ENCODE measurements at places on chromosomes 3 and 15. TPM values are rescaled to one million over a fixed set of nuclear protein-coding genes. Genes with fewer than 3 reads are reported as not detected.

- DNase-seq = no peak
- H3K4me1 ChIP-seq = no peaks in the 10 kb centered on the region
- H3K27ac ChIP-seq = no peak overlapping the region
- no peaks in the 10 kb centered on the region for H3K36me3 ChIP-seq
Observed at GRCh38 chr3:87498358-87499080, 222.1 kb upstream of the POU1F1 start.

DNA sequence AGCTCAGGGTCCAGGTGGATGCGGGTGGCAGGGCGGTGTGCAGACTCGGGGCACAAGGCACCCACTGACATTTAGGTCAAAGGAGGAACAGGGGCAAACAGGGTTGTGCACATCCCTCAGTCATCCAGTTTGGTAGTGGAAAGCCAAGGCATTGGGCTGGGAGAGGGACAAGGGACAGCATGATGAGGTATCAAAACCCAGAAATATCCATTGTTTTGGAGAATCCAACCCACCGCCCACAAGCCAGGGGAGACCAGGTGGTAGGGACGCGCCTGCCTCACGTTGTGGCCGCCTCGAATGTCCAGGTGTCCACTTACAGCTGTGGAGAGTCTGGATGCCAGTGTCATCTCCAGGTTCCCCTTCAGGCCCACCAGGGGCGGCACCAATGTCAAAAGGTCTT lies 33.3 kb downstream of the SLC41A3 start:
- H3K4me1 ChIP-seq = no peaks in the 10 kb centered on the region
- no peaks in the 10 kb centered on the region for H3K27me3 ChIP-seq
- no peaks in the 10 kb centered on the region for H3K36me3 ChIP-seq
- H3K4me3 ChIP-seq = no peak overlapping the region
- DNase-seq = no peak
- H3K27ac ChIP-seq = no peak overlapping the region

- DNase-seq = no peak
- peaks cover 15% of the 10 kb centered on the region for H3K4me1 ChIP-seq
- no peaks in the 10 kb centered on the region for H3K27me3 ChIP-seq
- H3K4me3 ChIP-seq = peak overlapping the region; percentile 56
- H3K27ac ChIP-seq = peak overlapping the region; percentile 60
- no peaks in the 10 kb centered on the region for H3K36me3 ChIP-seq
Observed at GRCh38 chr3:149638228-149639092, 19.4 kb downstream of the WWTR1 start.

- no peaks in the 10 kb centered on the region for H3K36me3 ChIP-seq
- no peaks in the 10 kb centered on the region for H3K27me3 ChIP-seq
- DNase-seq = no peak
- H3K27ac ChIP-seq = no peak overlapping the region
- no peaks in the 10 kb centered on the region for H3K4me1 ChIP-seq
- H3K4me3 ChIP-seq = no peak overlapping the region
Observed at GRCh38 chr3:39216176-39216790, 23.9 kb upstream of the XIRP1 start.

GRCh38 chr3:114336857-114337256 lies 43.0 kb downstream of the TIGIT start:
- no peak overlapping the region for H3K4me3 ChIP-seq
- H3K27ac ChIP-seq = no peak overlapping the region
- no peaks in the 10 kb centered on the region for H3K27me3 ChIP-seq
- H3K36me3 ChIP-seq = no peaks in the 10 kb centered on the region
- H3K4me1 ChIP-seq = no peaks in the 10 kb centered on the region

DNA sequence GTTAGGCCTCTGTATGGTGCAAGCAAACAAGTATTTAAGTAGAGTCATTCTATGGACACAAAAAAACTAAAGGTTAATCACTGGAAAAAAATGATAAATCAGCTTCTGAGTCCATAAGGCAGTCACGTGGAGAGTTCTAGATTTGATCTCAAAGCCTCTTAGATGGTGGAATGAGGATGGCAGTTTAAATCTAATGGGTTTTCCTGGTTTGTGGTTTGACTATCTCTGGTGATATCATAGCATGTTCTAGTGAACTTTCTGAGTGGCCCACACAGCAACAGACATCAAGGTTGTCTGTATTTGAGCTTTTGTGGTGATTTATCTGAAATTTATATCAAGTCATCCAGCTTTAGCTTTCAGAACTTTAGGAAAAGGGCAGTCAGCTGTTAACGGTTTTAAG lies 52.4 kb downstream of the ILDR1 start:
- no peaks in the 10 kb centered on the region for H3K36me3 ChIP-seq
- H3K4me3 ChIP-seq = no peak overlapping the region
- DNase-seq = no peak
- H3K4me1 ChIP-seq = no peaks in the 10 kb centered on the region
- no peaks in the 10 kb centered on the region for H3K27me3 ChIP-seq

- H3K4me3 ChIP-seq = no peak overlapping the region
- no peak overlapping the region for H3K27ac ChIP-seq
- H3K36me3 ChIP-seq = no peaks in the 10 kb centered on the region
- H3K27me3 ChIP-seq = peaks cover 5% of the 10 kb centered on the region
Observed at GRCh38 chr15:76151599-76151974, 91.8 kb downstream of the TMEM266 start.

- DNase-seq = no peak
- H3K27me3 ChIP-seq = no peaks in the 10 kb centered on the region
- no peak overlapping the region for H3K4me3 ChIP-seq
- no peak overlapping the region for H3K27ac ChIP-seq
- no peaks in the 10 kb centered on the region for H3K4me1 ChIP-seq
Observed at GRCh38 chr3:196016059-196016458, 65.8 kb downstream of the TFRC start.

- no peak for DNase-seq
- H3K36me3 ChIP-seq = no peaks in the 10 kb centered on the region
- no peak overlapping the region for H3K4me3 ChIP-seq
Observed at GRCh38 chr3:23262766-23263165, 59.6 kb downstream of the UBE2E2 start.

DNA sequence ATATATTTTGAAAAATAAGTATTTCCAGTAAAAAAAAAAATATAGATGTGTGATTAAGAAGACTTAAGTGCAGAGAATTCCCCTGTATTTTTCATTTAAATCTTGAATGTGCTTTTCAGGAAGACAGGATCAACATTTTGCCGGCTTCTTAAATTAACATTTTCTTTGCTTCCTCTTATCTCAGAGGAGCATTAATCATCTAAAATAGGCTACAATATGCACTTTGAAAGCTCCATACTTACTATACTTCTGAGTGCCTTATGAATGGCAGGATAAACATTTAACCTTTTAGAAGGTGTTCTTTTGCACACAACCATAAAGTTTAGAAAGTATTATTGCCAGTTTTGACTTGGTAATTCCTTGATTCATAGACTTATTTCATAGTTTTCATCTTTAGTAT lies 164.3 kb downstream of the ECT2 start:
- no peak for DNase-seq
- H3K4me3 ChIP-seq = no peak overlapping the region
- H3K36me3 ChIP-seq = no peaks in the 10 kb centered on the region
- H3K4me1 ChIP-seq = no peaks in the 10 kb centered on the region
- no peak overlapping the region for H3K27ac ChIP-seq
- H3K27me3 ChIP-seq = no peaks in the 10 kb centered on the region

GRCh38 chr15:64875641-64876223 lies 34.0 kb downstream of the PLEKHO2 start:
- H3K27me3 ChIP-seq = no peaks in the 10 kb centered on the region
- H3K4me1 ChIP-seq = no peaks in the 10 kb centered on the region
- no peak for DNase-seq
- H3K36me3 ChIP-seq = no peaks in the 10 kb centered on the region
- no peak overlapping the region for H3K4me3 ChIP-seq

GRCh38 chr3:53239800-53240199 lies 16.0 kb downstream of the TKT start:
- no peak for DNase-seq
- H3K4me1 ChIP-seq = no peaks in the 10 kb centered on the region

GRCh38 chr3:51671734-51672475 lies 853 bp downstream of the TEX264 start:
- H3K27ac ChIP-seq = peak overlapping the region; percentile 93
- H3K27me3 ChIP-seq = no peaks in the 10 kb centered on the region
- peak overlapping the region; percentile 71 for H3K4me3 ChIP-seq
- peak; percentile 71 for DNase-seq
- H3K4me1 ChIP-seq = peaks cover 3% of the 10 kb centered on the region

DNA sequence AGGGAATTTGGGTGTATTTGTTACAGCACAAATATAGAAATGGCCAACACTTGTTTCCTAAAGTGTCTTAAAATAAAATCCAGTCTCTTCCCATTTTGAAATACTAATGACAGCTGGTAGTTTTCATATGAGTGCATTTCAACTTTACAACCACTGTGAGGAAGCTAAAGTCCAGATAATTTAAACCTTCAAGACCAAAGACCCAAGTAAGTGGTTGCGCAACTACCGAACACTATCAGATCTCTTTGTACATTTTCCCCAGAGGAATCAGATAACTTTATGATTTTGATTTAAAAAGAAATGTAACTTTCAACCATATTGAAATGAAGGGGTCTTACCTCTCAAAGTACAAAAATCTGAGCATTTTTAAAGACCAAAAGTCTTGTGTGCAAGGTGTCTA lies 14.3 kb downstream of the BCL2L10 start:
- no peak overlapping the region for H3K4me3 ChIP-seq
- H3K27me3 ChIP-seq = no peaks in the 10 kb centered on the region
- peaks cover 8% of the 10 kb centered on the region for H3K4me1 ChIP-seq
- DNase-seq = no peak
- H3K36me3 ChIP-seq = no peaks in the 10 kb centered on the region

DNA sequence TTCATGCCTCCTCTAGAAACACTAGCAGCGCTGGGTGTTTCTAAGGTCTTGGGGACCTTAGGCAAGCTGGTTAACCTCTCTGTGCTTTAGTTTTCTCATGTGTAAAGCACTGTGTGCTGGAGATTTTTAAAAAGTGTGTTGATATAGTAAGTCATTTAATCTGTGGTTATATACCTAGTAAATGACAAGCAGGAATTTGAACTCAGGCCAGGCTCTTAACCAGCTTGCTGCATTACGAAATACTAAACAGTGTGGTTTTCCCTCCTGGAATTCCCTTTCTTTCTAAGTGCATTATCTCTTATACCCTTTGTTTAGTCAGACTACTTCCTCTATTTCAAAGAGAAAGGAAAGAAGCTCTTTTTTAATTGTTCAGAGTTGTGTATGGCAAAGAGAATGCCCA lies 26.5 kb downstream of the NEO1 start:
- H3K27ac ChIP-seq = no peak overlapping the region
- peaks cover 3% of the 10 kb centered on the region for H3K4me1 ChIP-seq
- DNase-seq = no peak
- H3K36me3 ChIP-seq = no peaks in the 10 kb centered on the region
- peak overlapping the region; percentile 6 for H3K4me3 ChIP-seq
- no peaks in the 10 kb centered on the region for H3K27me3 ChIP-seq

DNA sequence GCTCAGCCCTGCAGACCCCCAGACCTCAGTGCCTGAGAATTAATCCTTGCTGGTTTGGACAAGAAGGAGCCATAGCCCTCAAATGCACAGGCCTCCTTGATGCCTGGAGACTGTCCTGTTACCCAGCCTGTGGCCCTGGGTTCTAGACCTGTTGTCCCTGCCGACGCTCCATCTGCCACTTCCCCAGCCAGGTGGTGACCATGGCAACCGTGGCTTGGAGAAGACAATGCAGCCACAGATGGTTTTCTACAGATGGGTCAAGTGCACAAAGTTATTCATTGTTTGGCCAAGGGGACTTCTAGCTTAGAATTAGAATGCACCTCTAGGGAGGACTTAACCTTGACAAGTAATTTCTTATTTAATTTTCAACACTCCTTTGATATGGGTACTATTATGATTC lies 297.1 kb downstream of the UACA start:
- no peaks in the 10 kb centered on the region for H3K36me3 ChIP-seq
- H3K4me3 ChIP-seq = no peak overlapping the region
- no peak for DNase-seq
- H3K27me3 ChIP-seq = no peaks in the 10 kb centered on the region
- H3K27ac ChIP-seq = no peak overlapping the region
- no peaks in the 10 kb centered on the region for H3K4me1 ChIP-seq

DNA sequence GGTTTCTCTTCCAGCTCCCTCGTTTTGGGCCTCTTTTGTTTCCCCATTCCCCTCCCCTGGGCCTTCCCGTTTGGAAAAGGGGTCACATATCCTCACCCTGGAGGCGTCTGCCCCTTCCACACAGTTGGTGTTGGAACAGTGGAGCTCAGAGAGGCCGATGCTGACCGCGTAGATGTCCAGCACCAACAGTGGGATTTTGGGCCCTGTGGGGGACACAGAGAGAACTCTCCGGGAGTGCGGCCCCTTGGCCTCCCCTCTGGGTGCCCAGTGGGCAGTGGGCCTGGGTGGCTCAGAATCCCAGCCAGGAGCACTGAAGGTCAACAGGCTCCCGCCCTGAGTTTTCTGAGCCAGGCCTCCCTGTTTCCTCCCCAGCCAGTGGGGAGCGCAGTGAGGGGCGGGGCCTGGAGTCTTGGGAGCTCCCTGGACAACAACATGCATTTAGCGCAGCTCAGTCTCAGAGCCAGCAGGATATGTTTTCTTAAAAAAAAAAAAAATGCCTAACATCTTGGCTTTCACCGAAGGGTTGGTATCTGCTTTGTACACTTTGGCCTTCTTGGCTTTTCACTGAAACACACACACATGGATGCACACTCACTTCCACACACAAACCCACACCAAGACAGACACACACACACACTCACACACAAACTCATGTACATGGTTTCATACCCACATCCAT lies 670 bp upstream of the ISLR start:
- H3K4me3 ChIP-seq = peak overlapping the region; percentile 56
- H3K27ac ChIP-seq = peak overlapping the region; percentile 88
- peak; percentile 67 for DNase-seq
- H3K36me3 ChIP-seq = no peaks in the 10 kb centered on the region

- no peaks in the 10 kb centered on the region for H3K36me3 ChIP-seq
- peaks cover 5% of the 10 kb centered on the region for H3K4me1 ChIP-seq
- H3K4me3 ChIP-seq = peak overlapping the region; percentile 55
- H3K27me3 ChIP-seq = peaks cover 2% of the 10 kb centered on the region
- DNase-seq = no peak
Observed at GRCh38 chr3:128496602-128497304, 3.8 kb upstream of the GATA2 start.

The TRAT1 gene
- total RNA-seq = 0.88 TPM

The FMN1 gene
- 50.7 TPM for total RNA-seq

The TMEM207 gene
- not detected for total RNA-seq

The CLN6 gene
- total RNA-seq = 18.4 TPM

The LIPH gene
- total RNA-seq = not detected

The NCBP2 gene
- total RNA-seq = 44.9 TPM

The SLC9C1 gene
- total RNA-seq = 0.48 TPM

The AKAP13 gene
- total RNA-seq = 198 TPM
